Neural cell (in vitro differentiated cells): ENCODE measurements at places on chromosomes 2 and 18. TPM values are rescaled to one million over a fixed set of nuclear protein-coding genes. Genes with fewer than 3 reads are reported as not detected.

Gene HMSD
- not detected in 2 replicates for polyA plus RNA-seq

Gene SKOR2
- not detected in 2 replicates for polyA plus RNA-seq

Gene SIGLEC15
- not detected in 2 replicates for polyA plus RNA-seq

Gene MBOAT2
- polyA plus RNA-seq = 178 and 205 TPM in 2 replicates

Gene DIS3L2
- polyA plus RNA-seq = 19.0 and 20.0 TPM in 2 replicates

Gene AFF3
- 5.1 and 5.7 TPM in 2 replicates for polyA plus RNA-seq
